ENCODE measurements at places on chromosomes 5 and 9. TPM values are rescaled to one million over a fixed set of nuclear protein-coding genes. Genes with fewer than 3 reads are reported as not detected.

DNA sequence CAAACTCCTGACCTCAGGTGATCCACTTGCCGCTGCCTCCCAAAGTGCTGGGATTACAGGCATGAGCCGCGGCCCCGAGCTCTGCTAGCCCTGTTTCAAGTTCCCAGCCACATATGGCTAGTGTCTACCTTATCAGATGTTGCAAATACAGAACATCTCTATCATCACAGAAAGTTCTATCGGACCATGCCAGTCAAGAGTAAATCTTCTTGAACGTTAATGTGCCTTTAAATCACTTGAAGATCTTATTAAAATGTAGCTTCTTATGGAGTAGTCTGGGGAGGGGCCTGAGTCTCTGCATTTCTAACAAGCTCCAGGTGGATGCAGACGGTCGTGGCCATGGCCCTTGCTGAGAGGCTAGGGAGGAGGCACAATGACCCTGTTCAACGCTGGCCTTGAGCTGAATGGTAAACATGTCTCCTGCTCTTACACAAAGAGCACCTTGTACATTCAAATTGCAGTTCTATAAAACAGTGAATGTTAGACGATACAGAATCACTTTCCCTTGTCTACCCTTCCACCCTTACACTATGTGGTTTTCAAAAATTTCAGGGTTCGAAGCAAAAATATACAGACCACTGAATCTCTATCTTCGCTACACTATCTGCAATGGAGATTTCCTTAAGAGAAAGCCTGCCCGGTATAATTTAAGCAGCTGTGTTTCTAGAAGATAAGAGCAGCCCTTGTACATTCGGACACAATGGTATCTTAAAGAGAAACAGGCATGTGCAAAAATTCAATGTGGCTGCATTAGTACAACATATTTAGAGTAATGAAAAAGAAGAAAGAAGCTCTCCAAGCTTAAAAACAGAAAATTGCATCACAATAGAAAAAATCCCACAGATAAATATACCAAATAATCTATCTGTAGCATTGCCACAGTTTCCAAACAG is 114.1 kb downstream of the FRMD3 start:
- no peak for DNase-seq

The SLC4A9 gene
- not detected for total RNA-seq

The STC2 gene
- total RNA-seq = 32.2 TPM

DNA sequence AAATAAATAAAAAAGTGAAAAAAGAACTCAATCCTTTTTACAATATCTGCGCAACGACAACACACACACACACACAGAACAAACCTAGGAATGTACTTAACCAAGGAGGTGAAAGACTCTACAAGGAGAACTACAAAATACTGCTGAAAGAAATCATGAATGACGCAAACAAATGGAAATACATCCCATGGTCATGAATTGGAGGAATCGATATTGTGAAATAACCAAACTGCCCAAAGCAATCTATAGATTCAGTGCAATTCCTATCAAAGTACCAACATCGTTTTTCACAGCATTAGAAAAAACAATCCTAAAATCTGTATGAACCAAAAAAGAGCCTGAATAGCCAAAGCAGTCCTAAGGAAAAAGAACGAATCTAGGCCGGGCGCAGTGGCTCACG is 29.9 kb upstream of the NRARP start:
- no peak for DNase-seq

The SLC34A3 gene
- total RNA-seq = not detected

GRCh38 chr5:88675708-88676636 is 207.0 kb downstream of the MEF2C start:
- DNase-seq = no peak

DNA sequence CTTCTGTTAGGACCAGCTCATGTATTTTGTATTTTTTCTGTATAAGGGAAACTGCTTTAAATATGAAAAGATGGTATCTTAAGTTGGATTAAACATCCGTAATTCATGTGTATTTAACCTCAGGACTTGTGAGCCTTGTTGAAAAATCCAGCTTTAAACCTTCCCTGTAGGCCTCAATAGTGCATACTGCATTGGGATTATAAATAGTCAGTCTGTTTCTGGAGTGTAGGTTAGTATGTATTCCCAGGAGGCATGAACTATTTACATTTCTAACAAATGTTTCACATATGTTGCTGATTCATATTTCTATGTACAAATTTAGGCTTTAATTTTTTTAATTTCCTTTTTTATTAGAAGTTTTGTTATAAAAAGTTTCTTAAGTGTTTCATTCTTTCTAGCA is 137.9 kb upstream of the GRHPR start:
- DNase-seq = no peak

- no peak for DNase-seq
These were observed 4.2 kb upstream of the UNC5A start for GRCh38 chr5:176806137-176806536.

The BRD8 gene
- total RNA-seq = 92.1 TPM

DNA sequence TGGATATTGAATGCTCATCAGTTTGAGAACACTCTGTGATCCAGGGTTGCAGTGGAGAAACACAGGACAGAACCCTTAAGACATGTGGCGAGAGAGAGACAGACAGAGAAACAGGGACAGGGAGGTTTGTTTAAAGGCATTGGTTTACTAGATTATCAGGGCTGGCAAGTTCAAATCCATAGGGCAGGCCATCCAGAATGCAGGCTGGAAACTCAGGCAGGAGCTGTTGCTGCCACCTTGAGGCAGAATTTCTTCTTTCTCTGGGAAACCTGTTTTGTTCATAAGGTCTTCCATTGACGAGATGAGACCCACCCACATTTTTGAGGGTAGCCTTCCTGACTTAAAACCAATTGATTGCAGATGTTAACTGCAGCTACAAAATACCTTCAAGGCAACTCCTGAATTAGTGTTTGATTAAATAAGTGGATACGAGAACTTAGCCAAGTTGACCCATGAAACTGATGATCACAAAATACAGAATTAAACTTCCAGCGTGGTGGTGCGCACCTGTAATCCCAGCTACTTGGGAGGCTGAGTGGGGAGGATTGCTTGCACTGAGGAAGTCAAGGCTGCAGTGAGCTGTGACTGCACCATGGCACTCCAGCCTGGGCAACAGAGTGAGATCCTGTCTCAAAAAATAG is 55.9 kb downstream of the NSUN2 start:
- peak; percentile 46 for DNase-seq

- no peak for DNase-seq
These were observed 74.1 kb downstream of the SERINC5 start for GRCh38 chr5:80181618-80182211.

DNA sequence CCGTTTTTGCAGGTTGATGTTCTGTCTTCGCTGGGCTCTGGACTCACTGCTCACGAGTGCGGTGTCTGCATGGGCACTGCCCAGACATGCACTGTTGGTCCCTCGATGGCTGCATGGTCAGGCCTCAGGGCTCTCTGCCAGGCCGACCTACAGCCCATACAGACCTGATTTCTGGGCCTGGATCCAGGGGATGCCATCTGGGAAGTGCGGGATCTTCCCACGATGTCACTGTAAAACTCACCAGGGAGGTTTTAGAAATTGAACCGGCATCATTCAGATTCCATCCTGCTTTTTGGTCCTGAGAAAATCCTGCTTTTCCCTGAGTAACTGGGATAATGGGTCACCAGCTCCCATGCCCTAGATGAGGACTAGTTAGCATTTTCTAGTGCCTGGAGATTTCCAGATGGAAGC is 9.1 kb downstream of the S1PR3 start:
- DNase-seq = no peak

- DNase-seq = no peak
These were observed 333.7 kb upstream of the EDIL3 start for GRCh38 chr5:84718377-84718776.

DNA sequence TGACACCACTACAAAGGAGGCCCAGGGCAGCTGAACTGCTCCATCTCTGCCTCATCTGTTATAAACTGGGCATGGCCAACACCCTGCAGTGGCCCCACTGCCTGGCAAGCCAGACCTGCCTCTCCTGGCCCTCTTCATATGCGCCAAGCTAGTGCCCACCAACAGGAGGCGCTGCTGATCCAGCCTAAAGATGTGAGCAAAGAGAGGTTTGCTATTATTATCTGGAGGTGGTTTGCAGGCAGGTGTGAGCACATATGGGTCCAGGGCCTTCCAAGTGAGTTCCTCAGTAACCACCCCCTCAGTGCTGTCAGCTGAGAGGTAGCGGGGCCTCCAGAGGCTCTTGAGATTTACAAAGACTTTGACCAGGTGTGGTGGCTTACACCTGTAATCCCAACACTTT is 232.2 kb downstream of the SYK start:
- no peak for DNase-seq

- no peak for DNase-seq
These were observed 47.1 kb downstream of the PRELID2 start for GRCh38 chr5:145787996-145788395.

The TXNDC8 gene
- not detected for total RNA-seq

DNA sequence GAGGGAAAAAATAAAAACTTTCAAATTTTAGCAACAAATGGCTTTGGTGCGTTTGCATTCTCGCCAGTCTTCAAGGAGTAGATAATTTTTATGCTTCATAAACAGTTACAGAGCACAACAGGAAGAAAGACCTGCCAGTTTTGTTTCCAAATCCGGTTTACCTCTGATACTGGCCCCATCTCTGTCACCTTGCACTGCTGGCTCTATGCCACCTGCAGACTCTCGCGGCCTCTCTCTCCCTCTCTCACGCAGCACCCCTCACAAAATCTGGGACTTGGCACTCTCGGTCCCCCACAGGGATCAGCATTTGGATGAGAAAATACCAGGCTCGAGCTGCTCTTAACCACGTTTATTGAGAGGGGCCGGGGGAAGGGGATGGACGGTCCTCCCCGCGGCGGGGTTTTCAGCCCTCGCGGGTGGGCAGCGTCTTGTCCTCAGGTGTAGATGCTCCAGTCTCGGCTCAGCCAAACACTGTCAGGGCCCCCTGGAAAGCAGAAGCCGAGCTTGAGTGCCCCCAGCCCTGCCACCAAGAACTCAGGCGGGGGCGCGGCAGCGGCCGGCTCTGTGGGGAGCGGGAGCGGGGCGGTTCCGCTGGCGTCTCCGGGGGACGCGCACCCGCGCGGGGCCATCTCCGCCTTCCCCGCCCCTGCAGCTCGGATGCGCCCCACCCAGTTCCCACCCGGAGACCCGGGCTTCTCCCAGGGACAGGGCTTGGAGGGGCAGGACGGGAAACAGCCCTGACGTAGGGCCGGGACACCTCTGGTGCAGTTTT is 1.3 kb downstream of the SCGB3A1 start:
- DNase-seq = no peak

GRCh38 chr5:6715758-6716628 is 2.8 kb downstream of the TENT4A start:
- no peak for DNase-seq

The PCDHB3 gene
- 0.92 TPM for total RNA-seq

The KIF20A gene
- 55.4 TPM for total RNA-seq

- DNase-seq = peak; percentile 91
These were observed 69.3 kb upstream of the NIPAL4 start for GRCh38 chr5:157390551-157391297.

The ZDHHC11 gene
- total RNA-seq = 3.0 TPM

DNA sequence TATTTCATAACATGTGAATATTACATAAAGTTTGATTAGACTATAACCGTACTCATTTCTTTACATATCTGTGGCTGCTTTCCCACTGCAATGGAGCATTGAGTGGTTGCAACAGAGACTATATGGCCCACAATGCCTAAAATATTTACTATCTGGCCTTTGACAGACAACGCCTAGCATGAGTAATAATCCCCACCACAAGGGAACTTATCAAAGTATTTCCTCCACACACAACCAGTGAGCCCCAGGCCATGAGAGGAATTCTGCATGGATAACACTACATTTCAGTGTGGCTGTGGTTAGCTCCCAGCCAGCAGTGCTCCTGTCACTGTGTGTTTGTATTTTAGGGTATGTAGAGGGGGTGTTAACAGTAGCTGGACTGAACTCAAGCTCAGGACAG is 54.8 kb downstream of the FAM81B start:
- no peak for DNase-seq

GRCh38 chr5:142222866-142223558 is 101.8 kb downstream of the SPRY4 start:
- DNase-seq = no peak

The RASEF gene
- 2.9 TPM for total RNA-seq

DNA sequence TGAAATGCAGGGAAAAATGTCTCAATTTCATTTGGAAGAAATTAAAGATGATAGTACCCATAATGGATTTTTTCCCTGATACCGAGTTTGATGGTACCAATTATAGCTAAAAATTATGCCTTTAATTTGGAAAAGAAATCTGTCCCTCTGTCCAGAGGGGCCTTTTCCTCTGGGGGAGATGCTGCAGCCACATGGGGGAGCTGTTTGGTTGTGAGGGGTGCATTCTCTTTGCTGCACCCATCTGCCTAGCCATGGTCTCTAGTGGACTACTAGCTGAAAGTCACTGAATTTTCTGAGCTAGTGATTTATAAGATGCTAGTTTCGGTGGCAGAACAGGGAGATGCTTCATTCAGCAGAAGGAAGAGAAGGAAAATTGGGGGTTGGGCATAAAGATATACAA is 9.6 kb downstream of the SEC61B start:
- no peak for DNase-seq

GRCh38 chr5:131147258-131147657 is 17.8 kb downstream of the HINT1 start:
- no peak for DNase-seq

The GHR gene
- total RNA-seq = 0.05 TPM

- DNase-seq = no peak
These were observed 95.0 kb upstream of the PCSK1 start for GRCh38 chr5:96527768-96528661.

The IL9 gene
- not detected for total RNA-seq

- DNase-seq = no peak
These were observed 9.9 kb downstream of the DAB2IP start for GRCh38 chr9:121661328-121661727.
